ENCODE measurements at places on chromosomes 1 and 21.

DNA sequence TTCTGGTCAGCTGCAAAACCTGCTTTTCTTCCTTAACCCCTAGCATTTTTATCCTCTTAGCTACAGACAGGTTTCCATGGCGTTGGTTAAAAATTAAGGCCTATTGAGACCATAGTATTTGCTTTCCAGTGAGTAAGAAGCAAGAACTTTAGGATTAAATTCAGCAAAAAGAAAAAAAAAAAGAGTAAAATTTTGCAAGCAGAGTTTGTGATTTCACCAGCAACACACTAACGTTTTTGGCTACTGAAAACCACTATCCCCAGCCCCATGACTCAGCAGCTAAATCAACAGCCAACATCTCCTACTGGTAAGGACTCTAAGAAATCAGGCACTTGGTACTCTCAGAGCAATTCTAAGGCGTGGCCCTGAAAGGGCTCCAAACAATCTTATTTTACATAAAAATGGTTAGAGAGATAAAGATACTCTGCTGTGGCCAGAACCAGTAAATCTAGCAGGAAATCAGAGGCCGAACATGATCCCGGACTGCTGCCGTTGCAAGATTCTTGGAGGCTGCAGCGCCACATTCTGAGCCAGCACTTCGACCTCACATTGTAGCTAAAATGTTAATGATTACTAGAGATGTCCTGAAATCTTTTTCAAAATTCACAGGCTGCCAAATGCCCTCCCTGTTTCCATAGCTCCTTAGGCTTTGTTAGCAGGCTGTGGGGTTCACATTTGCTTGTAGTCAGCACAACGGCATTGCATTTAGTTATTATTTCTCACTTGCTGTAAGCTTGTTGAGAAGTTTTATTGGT is 1.6 kb upstream of the ENO1 start:
- no peak for DNase-seq

DNA sequence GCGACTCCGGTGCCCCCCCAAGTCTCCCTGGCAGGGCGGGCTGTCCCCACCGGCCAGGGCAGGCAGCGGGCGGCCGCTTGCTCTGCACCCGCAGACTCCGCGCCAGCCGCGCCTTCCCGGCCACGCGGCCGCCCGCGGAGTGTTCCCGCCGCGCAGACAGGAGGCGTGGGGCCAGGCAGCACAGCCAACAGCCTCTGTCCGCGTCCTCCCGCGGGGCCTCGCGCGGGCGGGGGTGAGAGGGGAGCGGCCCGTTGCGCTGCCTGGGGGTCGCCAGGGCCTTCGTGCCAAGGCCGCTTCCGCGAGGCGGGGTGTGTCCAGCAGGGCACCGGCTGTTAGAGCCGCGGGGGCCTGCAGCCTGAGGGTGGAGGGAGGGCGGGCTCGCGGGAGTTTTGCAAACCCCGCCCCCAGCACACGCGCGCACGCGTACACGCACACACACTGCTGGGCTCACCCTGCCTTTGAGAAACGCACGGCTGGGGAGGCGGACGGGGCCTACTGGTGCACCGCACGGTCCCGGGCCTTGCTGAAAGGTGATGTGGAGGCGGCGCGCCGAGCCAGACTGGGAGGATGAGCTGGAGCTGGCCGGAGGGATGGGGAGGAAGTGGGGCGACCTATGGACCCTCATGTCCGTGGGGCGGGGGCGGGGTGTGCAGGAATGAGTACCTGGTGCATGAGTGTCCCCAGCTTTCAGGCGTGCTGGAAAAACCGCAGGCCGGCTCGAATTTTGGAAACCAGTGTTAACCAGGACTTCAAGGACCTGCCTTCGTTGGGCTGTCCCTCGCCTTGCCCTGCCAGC is 41.5 kb downstream of the KIAA1614 start:
- DNase-seq: no peak

- DNase-seq: no peak
Measured at GRCh38 chr21:17590430-17590829, 22.3 kb downstream of the BTG3 start.

GRCh38 chr1:55155522-55155921 is 59.6 kb downstream of the USP24 start:
- peak; percentile 54 for DNase-seq

GRCh38 chr21:33374080-33374449 is 29.1 kb upstream of the IFNGR2 start:
- no peak for DNase-seq

DNA sequence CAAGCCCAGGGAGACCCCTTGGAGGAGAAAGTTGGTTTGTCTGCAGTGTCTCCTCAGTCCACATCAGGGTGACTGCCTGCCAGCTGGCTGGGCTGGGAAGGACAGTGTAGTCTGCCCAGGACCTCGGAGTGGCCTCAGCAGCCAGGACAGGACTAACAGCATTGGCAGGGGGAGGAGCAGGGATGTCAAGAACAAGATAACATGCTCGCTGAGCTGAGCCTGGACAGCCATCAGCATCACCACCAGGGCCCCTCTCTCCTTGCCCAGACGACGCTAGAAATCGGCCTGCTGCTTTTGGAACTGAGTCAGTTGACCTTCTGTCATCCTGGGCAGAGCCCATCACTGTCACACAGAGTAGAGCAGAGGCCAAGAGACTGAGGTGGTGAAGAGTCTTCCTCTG is 83.6 kb upstream of the CNTN2 start:
- DNase-seq: no peak

- no peak for DNase-seq
Measured at GRCh38 chr1:66416295-66416694, 117.7 kb upstream of the SGIP1 start.

- no peak for DNase-seq
Measured at GRCh38 chr1:203789966-203790365, 5.5 kb upstream of the ZBED6 start.

- no peak for DNase-seq
Measured at GRCh38 chr21:29708401-29708800, 231.4 kb downstream of the GRIK1 start.

- no peak for DNase-seq
Measured at GRCh38 chr1:241142493-241142892, 214.5 kb downstream of the RGS7 start.

DNA sequence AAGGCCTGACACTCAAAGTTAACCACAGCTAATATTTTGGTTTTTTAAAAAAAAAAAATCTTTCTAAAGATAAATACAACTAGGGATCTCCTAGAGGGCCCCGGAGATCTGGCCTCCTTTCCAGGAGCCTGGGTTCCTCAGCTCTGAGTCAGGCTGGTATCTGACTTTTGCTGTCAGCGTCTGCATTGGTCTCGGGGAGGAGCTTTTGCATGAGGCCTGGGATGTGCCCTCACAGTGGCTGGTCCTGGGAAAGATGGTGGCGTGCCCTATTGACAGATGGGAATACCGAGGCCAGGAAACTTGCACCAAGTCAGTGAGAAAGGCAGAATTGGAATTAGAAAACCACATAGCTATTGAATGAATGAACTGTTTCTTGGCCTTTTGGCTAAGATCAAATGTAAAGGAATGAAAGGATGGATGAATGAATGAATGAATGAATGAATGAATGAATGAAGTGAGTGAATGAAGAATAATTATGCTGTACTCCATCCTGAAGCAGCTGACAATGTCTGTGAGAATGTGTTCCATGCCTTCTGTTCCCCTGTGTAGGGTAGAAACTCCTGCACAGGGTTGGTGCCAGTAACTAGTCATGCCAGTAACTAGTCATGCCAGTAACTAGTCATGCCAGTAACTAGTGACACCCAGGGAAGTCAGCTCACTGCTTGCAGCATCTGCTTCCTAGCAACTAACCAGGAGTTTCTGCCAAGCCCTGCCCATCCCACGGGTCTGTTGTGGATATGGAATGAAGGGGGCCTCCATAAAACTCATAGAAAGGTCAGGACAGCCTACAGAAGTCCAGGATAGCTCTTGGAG is 242.5 kb upstream of the VAMP3 start:
- no peak for DNase-seq

Measured in NCI-H2029 treated with DMSO at 0.1 percent for 48 hours (cell line).